ENCODE measurements at places on chromosomes 11 and 22.

- no peak for DNase-seq
Measured at GRCh38 chr11:92607969-92608722, 361.3 kb upstream of the MTNR1B start.

DNA sequence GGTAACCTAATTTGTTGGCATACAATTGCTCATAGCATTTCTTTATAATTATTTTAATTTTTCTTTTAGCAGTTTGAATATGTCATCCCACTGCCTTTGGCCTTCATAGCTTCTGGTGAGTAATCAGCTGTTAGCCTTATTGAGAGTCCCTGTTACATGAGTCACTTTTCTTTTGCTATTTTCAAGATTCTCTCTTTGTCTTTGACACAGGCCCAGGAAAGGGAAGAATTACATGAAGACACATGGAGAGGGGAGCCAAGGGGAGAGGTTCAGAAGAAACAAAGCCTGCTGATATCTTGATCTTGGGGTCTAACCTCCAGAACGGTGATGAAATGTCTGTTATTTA is 418.2 kb downstream of the METTL15 start:
- peak; percentile 23 for DNase-seq

DNA sequence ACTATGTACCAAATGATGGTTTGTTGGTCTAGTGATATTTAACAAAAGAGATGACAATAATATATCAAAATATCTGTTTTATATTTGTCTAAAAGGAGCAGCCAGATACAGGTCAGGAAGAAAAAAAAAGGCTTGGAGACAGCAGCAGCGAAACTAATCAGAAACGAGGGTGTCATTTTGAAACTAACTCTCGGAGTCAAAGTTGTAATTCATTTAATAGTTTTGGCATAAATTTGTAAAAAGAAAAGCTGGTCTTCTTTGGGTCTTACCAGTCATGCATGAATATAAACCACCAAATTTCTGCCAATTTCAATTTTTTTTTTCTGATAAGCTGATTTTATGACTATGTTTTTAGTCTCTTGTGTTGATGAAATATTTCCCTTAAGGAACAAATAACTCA is 25.5 kb downstream of the NPAT start:
- DNase-seq, result no peak

- no peak for DNase-seq
Measured at GRCh38 chr11:44416776-44417175, 106.8 kb upstream of the ALX4 start.

- no peak for DNase-seq
Measured at GRCh38 chr11:36718451-36718850, 120.4 kb upstream of the RAG2 start.

GRCh38 chr11:27280140-27280539 is 82.9 kb downstream of the CCDC34 start:
- peak; percentile 15 for DNase-seq

GRCh38 chr11:34774604-34775003 is 141.6 kb downstream of the APIP start:
- no peak for DNase-seq

DNA sequence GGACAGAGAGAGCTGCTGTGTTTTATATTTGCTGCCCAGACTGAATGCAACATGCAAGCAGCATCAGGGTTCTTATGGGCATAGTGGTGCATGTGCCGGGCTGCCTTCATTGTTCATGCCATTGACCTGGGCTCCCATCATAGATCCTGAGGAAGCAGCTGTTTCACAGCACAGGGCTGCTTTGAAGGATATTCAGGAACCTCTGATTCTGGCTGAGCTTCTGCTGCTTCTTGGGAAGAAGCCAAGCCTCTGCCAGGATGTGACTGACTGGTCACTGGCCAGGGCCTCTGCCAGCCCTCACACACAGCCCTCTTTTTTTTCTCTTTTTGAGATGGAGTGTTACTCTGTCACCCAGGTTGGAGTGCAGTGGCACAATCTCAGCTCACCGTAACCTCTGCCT is 43.3 kb downstream of the CYB5R2 start:
- no peak for DNase-seq

GRCh38 chr11:14012846-14013245 is 50.3 kb downstream of the SPON1 start:
- no peak for DNase-seq

- peak; percentile 35 for DNase-seq
Measured at GRCh38 chr22:37547251-37547741, 13.0 kb upstream of the CDC42EP1 start.

DNA sequence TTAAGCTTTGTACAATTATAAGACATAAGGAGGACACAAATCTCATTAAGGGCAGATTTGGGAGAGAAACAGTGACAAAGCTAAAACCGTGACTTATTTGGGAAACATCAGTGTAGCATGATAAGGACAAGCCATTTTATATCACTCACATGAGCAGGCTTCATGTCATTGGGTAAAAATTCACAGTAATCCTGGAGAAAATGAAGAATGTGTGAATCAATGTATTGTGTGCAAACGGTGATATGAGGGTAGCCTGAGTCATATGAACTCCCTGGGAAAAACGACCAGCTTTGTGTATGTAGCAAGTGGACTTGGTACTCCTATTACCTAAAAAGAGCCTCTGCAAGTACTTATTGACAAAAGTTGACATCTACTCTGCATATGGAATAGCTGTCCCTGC is 6.0 kb upstream of the TRIM34 start:
- DNase-seq, result peak; percentile 54

DNA sequence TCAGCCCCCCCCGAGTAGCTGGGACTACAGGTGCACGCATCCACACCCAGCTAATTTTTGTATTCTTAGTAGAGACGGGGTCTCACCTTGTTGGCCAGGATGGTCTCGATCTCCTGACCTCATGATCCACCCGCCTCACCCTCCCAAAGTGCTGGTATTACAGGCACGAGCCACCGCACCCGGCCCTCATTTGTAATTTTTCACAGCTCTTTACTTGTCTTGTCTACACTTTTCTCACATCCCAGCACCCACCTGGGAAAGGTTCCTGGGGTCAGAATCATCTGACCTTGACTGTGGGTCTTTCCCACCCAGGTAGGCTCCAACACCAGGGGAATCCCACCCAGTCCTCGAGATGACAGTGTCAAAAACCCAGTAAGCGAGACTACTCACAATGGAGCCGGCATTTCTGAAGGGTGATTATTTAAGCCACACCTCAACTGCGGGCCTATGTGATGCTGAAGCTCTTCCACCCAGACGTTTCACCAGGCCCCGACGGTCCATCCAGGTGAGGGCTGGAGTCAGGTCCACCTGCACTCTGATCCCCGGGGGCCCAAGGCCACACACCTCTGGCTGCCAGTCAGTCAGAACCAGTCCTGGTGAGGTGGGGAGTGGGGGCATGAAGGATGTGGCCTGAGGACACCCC is 23.4 kb downstream of the CELSR1 start:
- no peak for DNase-seq

GRCh38 chr22:29202212-29203192 is 3.2 kb upstream of the EMID1 start:
- peak; percentile 89 for DNase-seq

DNA sequence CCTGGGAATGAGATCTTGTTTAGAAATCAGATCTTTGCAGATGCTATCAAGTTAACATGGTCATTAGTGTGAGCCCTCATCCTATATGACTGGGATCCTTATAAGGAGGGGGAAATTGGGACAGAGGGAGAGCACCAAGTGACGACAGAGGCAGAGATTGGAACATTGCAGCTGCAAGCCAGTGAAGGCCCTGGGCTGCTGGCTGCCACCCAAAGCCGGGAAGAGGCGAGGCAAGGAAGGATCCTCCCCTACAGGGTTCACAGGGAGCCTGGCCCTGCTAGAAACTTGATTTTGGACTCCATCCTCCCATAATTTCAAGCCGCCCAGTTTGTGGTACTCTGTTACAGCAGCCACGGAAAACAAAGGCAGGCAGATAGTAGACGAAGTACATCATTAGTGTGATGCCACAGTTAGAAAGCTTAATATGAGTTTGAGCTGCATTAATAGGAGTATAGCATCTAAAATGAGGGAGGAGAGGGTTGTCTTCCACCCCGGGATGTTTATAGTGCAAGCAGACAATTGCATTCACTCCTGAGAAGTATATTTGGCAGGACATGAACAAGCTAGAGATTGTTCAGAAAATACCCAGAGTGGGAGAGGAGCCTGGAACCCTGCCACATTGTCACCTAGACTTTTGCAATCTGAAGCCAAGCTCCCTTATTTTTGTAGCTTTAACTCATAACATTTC is 56.8 kb upstream of the CLMP start:
- DNase-seq, result peak; percentile 64

DNA sequence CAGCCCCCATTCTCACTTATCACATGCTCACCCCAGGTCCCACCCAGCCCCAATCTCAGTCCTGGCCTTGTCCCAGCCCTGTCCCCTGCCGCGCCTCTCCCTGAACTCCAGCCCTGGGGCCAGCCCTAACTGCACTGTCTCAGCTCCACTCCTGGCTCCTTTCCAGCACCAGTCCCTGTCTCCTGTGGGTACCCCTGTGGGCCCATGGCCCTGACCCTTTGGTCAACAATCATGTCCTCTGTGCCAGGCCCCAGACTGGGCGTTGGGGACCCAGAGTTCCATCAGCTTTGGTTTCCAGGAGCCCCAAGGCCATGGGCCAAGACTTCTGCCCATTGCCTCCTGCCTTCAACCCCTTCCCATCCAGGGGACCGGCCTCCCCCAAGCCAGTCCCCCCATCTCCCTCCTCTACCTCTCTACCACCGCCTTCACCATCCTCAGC is 757 bp downstream of the SPI1 start:
- DNase-seq, result no peak

- DNase-seq, result peak; percentile 88
Measured at GRCh38 chr22:19629720-19630419, 84.4 kb upstream of the SEPTIN5 start.

DNA sequence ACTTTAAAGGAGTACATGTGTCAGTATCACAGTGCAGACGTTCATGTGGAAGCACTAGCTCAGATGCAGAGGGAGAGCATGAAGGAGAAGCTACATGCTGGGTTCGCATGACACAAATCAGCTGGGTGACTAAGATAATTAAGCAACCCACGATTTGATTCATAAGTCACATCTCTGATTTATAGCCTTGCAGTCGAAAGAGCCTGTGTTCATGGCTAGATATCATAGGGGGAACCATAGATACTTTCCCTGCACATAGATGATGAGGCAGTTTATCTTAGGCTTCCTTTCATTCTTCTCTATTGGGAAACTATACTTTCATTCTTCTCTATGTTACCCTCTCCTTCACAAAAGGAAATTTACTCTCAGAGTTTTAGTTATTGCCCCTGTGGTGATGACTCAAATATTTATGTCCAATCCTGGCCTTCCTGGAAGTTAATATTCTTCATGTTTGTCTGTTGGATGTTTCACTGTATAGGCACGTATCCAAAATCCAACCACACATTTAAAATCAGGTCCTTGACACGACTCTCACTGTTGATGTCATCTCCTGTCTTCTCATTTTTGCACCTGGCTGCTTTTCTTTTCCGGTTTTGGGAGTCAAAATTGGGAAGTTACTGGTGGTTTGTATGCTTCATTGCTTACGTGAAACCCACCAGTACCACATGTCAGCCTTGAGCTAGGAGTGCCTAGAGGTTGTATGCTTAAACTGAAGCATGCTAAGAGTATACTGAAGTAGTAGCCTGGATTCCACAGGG is 56.3 kb upstream of the SLC5A12 start:
- DNase-seq, result peak; percentile 61

DNA sequence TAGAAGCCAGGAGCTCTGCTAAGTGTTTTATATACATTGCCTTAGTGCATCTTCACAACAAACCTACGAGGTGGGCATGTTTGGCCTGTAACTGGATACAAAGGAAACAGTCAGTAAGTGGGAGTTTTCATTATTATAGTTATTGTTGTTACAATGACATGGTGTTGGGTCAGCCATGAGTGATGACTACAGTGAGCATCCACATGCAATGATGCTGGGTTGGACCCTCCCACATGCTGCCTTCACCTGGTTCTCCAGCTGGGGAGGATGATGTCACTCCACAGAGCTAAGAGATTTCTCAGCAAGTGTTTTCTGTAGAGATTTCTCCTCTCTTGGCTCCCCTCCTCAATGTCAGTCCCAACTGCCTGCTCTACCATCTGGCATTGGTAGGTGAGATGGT is 59.3 kb downstream of the EHF start:
- DNase-seq, result no peak

GRCh38 chr11:10225553-10225952 is 68.5 kb downstream of the SBF2 start:
- DNase-seq, result no peak

GRCh38 chr11:111944139-111944538 is 7.0 kb downstream of the DIXDC1 start:
- DNase-seq, result peak; percentile 95

GRCh38 chr11:64687643-64688533 is 35.1 kb downstream of the NRXN2 start:
- no peak for DNase-seq

DNA sequence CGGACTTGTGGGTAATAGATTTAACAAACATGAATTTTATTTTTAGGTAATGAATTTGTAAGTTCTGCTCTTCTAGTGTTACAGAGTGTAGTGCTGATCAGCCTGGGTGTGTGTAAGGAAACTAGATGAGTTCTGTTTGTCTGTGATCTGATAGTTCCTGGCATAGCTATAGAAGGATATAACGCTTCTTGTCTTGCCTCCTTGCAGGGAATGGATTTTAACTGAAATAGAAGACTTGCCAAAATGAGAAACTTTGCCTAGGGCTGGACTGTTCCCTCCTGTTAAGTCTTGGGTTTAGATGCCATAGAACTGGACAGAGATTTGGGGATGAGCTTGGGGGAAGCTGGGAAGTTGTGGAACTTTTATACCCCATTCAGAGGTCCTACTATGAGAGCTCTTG is 11.6 kb downstream of the CCDC81 start:
- no peak for DNase-seq

- DNase-seq, result no peak
Measured at GRCh38 chr22:43390166-43390565, 21.6 kb upstream of the MPPED1 start.

DNA sequence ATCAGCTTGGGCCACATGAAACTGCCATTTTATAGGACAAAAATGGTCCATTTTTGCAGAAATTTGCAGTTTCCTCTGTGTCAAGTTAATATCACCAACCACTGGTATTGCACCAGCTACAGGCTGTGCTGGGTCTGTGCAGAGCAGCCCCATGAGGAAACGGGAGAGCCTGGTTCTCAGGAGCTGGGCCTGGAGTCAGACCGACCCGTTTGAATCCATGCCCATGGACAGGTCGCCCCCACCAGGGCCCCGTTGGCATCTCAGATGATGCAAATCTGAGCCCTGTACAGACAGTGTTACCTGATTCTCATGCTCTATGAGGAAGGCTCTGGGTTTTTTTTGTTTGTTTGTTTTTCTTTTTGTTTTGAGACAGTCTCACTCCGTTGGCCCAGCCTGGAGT is 9.8 kb upstream of the SEC14L6 start:
- no peak for DNase-seq

- peak; percentile 84 for DNase-seq
Measured at GRCh38 chr11:65291613-65292012, 23.1 kb upstream of the CDC42EP2 start.

GRCh38 chr11:134139873-134140331 is 71.0 kb downstream of the JAM3 start:
- DNase-seq, result peak; percentile 92
